Endothelial cell (in vitro differentiated cells): ENCODE measurements at places on chromosomes 3 and 15.
A peak's percentile ranks its signal among the peaks of the same experiment; 100 is the strongest.

DNA sequence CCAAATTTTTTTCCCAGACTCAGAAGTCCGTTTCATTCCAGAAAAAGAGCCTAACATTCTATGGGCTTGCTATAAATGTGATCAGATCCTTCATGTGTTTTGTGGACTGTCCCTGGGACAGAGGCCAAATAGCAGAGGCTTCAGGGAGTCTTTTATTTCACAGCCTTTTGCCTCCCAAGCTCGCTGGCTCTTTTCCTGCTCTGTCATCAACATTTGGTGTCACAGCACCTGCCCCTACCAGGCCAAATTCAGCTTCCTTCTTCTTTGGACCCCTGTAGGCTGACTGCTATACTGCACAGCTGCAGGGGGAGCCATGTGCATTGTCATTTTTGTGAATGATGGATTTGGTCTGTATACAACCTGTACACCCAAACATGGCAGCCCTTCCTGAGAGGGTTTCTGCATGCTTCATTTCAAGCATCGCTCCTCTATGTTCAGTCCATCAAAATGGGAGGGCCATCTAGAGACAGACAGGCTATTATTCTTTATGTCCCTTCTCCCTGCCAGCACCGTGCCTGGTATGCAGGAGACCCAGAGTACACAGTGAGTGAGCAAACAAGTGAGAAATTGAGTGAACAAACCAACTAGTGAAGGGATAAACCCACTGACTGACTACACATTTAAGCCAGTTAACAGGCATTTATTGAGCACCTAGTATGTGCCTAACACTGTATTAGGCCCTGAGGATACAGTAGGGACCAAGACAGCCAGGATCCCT is 17.9 kb upstream of the RPP14 start:
- DNase-seq, result no peak

DNA sequence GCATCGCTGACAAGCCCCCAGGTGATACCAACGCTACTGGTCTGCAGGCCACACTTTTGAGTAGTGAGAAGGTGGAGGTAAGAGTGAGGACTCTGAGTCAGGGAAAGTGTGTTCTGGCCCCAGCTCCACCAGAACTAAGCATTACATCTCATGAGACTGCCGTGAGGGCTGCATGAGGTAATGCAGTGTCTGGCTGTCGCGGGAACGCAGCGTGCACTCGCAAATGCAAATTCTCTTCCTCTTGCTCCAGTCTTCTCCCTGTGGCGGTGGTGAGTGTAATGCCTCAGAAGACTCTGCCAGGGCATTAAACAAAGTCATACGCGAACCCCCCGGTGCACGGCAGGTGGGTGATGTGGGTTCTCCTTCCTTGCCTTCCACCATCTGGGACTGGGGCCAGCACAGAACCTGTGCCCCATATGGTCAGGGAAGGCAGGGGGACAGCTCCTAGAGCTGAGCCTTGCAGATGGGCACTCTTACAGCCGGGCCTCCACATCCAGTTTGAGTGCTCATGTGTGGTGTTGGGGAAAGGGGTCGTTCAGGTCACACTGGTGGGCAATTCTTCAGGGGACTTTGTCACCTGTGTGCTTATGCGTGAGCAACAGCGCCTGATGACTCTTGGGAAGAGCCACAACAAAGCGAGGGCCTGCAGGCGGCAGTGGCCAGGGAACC is 175.8 kb downstream of the XXYLT1 start:
- no peak for DNase-seq

GRCh38 chr3:79018671-79019136 is 749.1 kb downstream of the ROBO1 start:
- peak; percentile 71 for DNase-seq

- DNase-seq, result no peak
Observed at GRCh38 chr3:133706033-133706432, 40.2 kb upstream of the TF start.

DNA sequence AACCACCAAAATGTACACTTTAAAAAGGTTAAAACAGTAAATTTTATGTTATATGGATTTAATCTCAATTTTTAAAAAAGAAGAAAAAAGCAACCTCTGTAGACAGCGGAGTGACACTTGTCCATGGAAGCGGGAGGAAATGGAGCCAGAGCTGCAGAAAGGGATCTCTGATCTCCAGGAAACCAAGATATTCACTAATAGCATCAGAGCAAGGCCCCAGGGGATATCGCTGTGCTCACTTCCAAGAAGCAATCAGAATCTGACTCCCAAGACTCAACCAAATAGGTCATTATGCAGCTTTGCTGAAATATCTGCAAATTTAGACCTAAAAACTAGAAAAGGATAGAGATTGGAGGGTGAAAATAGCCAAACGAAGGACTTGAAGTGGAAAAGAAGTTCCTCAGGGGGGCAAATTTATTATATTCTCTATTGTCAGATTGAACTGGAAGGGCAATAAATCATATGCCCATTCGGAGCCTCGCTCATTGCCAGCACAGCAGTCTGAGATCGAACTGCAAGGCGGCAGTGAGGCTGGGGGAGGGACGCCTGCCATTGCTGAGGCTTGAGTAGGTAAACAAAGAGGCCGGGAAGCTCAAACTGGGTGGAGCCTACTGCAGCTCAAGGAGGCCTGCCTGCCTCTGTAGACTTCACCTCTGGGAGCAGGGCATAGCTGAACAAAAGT is 62.0 kb upstream of the ATP2C1 start:
- no peak for DNase-seq

DNA sequence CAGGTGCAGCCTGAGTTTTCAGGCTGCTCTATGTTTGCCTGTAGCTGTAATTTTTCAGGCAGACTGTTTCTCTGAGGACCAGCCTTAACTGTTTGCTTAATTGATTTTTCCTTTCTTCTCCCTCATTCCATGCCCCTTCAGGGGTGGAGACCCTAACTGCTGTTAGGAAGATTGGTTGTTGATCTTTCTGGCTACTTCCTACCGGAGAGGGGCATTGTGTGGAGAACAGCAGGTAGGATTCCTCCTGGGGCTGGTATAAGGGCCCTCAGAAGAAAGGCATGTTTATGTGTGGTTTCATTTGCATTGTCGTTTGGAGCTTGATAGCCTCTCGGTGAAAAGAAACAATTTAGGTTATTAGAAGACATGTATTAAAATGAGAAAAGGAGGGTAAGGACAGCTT is 56.9 kb upstream of the GOLGA6L2 start:
- DNase-seq, result no peak

- DNase-seq, result no peak
Observed at GRCh38 chr3:39469258-39469657, 1.8 kb downstream of the MOBP start.

DNA sequence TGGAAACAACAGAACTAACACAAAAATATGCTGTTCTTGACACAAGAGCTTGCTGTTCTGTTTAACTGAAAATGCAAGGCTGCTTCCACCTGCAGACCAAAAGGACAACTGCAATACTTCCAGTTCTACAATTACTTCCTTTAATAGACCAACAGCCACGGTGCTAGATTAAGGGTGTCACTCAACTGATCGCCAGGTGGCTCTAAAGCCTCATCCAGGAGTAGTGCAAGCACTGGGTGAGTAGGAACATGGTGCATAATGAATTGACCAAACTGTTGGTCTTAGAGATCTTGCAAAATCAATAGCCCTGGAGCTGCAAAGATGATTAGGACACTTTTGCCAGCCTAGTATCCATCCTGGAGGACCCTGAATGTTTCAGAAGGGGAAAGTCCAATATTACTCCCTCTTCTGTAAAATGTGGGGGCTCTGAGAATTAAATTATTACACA is 3.6 kb upstream of the CLDN16 start:
- no peak for DNase-seq

DNA sequence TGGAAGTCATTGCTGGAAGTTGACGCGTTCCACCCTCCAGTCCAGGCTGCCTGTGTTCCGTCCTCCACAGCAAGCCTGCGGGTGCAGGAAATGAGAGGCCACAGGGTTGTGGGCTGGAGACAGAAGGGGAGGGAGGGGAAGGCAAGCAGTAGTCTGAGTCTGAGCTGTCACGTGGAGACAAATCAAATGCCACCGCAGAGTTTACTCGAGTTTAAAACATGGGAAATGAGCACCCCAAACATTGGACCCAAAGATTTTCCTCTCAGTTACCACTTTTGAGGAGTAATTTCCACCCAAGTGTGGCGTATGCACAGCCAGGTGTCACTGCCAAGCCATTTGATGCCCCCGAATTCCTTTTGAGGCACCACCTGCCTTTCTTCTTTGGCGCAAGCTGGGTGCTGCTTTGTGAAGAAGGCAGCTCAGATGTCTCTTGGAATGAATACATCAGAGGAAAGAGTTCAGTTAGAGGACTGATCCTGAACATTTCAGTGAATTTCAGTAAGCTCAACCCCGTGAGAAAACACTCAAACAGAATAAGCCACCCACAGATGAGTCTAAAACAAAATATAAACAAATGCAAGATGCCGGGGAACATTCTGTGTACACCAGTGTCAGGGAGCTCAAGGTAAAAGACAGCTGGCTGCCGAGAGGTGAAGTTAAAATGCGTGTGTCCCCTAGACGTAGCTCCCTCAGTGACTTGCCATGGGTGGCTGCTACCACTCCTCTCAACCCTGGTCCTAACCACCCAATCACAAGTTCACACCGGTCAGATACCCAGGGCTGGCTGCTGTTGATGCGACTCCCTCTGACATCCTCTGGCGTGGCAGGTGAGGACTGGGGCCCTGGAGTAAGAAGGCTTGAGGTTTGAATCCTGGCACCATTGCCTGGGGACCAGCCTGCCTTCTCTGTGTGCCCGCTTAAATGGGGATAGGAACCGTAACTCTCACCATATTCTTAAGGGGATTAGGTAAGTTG is 203.8 kb downstream of the UACA start:
- DNase-seq, result peak; percentile 44

GRCh38 chr3:177827511-177828207 is 630.4 kb upstream of the TBL1XR1 start:
- no peak for DNase-seq

DNA sequence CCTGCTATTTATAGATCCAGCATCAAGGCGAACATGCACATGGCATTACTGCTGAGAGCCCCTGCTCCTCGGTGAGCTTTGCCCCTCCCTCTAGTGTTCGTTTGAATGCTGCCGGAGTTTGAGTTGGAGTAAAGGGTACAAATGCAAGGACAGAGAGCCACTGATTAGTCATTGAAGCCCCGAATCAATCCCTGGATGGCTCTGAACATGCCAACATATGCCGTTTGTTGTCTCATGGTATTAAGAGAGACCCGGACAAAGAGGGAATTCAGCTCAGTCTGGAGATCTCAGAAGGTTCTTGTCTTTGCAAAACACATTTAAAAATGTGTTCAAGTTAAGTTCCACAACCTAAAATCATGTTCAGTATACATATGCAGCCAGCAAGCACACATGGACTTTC is 789.2 kb upstream of the NR2F2 start:
- no peak for DNase-seq

DNA sequence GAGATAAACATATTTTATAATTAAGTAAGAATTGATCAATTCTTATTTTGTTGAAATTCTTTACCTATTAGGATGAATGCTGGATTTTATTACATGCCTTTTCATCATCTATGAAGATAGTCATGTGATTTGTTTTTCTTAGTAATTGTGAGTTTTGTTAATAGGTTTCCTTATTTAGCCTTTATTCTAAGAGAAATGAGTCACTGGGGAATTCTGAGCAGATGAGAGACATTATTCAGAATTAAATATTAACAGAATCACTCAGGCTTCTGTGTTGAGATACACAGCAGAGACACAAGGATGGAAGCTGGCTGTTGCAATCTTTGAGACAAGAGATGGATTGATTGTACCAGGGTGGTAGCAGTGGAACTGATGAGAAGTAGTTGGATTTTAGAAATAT is 7.4 kb upstream of the ANO10 start:
- no peak for DNase-seq

GRCh38 chr3:37862219-37862902 is 681 bp downstream of the CTDSPL start:
- peak; percentile 27 for DNase-seq
